Activated CD4-positive, alpha-beta T cell treated with anti-CD3 and anti-CD28 coated beads for 4 hours (primary cell): ENCODE measurements at places on chromosomes 11 and 22.

DNA sequence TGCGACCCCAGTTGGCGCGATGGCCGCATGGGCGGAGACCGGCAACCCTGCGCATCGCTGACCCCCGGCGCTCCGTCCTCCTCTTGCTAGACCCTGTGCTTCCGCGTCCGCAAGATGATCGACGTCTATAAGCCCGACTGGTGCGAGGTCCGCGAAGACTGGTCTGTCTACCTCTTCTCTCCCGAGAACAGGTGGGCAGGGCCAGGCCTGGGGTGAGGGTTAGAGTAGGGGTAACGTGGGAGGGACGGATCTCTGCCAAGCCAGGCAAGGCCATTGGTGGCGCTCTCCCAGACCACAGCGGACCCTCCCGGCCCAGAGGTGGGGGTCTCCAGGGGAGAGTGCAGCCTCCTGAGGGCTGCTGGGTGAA, 92.1 kb downstream of the CACNA1I start:
- no peak for DNase-seq

DNA sequence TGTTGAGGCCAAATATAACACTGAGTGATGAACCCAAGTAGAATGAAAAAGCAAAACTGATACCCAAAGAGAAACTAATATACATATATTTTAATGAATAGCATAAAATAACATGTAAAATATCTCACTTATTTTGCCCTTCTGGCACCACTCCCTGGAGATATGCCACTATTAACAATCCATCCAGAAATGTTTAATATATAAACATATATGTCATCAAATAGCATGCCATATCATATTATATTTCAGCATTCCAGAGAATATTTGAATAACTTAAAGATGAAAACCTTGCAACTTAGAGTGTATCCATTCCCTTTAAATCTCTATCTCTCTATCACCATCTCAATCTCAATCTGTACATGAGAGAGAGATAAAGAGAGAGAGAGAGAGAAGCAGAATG, 1073.3 kb upstream of the RAG2 start:
- DNase-seq: no peak

DNA sequence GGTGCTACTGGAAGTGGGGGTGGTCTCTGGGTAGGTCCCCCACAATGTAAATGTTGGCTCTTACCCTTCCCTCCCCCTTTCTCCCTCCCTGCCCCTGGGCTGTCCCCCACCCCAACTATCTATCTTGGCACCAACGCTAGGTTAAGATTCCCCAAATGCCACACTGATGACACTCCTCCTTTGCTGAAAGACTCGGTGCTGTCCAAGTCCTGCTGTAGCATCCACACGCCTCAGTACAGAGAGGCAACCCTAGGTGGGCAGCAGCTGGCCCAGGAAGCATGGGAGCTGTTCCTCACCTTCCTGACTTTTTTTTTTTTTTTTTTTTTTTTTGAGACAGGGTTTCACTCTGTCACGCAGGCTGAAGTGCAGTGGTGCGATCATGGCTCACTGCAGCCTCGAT, 3.4 kb upstream of the KCTD17 start:
- DNase-seq: no peak

DNA sequence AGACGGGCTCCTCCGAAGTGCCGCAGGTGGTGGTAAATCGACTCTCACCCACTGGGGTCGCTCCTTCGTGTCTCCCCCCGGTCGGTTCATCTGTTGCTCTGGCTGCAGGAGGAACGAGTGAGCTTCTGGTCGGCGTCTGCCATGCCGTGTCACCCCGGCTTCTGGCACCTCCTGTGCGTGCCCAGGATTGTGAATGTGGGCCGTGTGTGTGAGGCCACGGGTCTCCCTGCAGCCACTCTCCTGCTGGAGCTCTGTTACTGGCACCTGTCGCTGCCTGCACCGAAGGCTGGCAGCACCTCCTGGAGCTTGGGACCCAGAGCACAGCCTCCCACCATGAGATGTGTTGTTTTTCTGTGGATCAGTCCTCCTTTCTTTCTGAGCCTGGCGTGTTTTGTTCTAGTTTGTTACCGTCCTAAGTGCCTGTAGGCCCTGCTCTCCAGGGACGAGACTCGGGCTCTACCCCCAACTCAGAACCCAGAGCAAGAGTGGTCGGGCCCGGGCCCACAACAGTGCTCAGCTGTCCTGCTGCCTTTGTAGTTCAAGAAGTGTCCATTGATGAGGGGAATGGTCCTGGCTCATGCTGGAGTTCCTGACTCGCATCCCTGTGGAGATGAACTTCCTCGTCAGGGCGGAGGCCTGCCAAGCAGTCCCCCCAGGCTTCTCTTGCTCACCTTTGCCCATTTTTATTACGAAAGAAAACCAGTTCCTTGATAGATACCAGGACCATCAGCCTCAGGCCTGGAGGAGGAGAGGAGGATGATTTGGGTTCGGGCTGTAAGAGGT, 66.6 kb downstream of the MED15 start:
- no peak for DNase-seq

DNA sequence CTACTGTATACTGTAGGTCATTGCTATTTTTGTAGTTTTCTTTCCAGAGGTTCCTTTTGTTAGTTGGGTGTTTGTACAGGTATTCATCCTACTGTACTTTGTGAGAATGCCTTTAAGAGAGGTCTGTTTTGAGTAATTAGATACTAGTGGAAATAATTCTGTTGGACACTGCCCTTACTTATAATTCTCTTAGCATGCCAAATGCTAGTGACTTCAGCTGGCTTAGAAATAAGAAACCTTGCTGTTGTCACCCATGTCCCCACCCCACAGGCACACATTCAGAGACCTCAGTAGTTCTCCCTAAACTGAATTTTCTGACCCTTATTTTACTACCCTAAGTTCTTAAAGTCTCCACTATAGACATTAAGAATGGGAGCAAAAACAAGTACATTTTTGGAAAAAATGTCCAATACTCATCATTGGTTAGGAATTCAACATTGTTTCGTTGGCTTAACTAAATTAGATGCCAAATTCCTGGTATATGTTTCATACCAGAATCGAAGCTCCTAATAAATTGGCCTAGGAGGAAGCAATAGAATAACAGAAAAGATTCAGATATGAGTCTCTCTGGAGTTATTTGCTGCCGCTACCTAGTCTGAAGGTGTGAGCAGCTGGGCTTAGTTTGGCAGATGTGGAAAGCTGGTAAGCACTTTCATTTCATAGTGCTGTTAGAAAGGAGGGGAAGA, 28.4 kb downstream of the ZNF143 start:
- DNase-seq: no peak

- no peak for DNase-seq
These were observed 169.6 kb upstream of the SYN3 start for GRCh38 chr22:33227791-33228190.

DNA sequence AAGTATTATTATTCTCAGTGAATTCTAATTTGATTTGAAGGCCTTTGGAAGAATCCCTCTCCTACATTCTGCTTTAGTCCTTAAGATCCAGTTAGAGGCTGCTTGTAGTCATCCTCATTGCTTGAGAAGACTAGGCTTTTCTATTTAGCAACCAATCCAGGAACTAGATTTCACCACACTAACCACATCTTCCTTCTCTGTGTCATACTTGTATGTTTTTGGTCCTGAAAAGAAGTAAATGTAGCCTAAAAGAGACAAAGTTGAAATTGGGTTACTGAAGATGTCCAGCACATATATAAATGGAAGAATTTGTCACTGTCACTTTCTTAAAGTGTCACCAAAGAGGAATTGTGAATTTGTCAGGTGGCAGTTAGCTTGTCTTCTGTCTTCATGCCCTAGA, 46.6 kb upstream of the MMP7 start:
- DNase-seq: no peak

DNA sequence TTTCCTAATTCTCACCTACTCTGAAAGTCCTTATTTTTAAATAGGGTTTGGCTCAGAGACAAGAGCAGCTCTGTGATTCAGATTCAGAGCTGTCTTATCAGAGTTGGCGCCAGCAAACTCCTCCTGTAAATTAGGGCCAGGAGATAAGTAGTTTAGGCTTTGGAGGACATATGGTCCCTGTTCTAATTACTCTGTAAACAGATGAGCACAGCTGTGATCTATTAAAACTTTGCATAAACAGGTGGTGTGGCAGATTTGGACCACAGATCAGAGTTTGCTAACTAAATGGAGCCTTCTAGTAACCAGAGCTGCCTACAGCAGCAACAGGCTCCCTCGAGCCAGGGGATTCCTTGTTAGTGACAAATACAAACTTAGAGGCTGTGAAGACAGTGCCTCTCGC, 27.9 kb downstream of the YPEL1 start:
- DNase-seq: no peak

GRCh38 chr11:27367881-27368280, 4.9 kb upstream of the CCDC34 start:
- no peak for DNase-seq

GRCh38 chr22:24230911-24231656, 13.8 kb downstream of the GGT5 start:
- DNase-seq: peak; percentile 59

DNA sequence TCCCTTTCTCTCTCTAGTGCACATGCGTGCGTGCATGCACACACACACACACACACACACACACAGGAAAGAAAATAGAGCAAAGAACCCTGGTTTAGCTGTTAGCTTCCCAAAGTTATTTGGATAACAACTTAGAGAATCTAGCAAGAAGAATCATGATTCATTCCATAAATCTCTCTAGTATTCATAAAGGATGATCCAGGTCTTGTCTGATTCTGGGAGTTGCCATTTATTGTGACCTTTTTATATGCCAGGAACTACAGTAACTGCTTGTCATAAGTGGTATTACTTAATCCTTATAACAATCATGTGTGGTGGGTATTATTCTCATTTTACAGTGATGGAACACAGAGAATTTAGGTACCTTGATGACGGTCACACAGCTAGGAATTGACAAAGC, 141.5 kb upstream of the MTMR2 start:
- no peak for DNase-seq

DNA sequence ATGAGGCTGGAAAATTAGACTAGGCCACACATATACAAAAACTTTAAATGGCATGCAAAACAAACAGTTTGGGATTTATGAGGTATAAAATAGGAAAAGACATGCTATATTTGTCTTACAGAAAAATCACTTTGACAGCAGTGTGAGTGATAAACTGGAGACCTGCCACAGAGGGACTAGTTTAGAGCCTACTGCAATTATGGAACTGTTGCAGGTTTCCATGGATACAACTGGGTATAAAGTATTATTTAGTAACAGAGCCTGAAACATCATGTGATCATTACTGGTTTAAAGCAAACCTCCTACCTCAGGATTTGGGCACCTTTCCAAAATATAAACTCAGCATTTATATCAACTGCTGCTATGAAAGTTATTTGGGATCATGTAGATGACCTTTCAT, 1032.5 kb downstream of the DLG2 start:
- DNase-seq: no peak

DNA sequence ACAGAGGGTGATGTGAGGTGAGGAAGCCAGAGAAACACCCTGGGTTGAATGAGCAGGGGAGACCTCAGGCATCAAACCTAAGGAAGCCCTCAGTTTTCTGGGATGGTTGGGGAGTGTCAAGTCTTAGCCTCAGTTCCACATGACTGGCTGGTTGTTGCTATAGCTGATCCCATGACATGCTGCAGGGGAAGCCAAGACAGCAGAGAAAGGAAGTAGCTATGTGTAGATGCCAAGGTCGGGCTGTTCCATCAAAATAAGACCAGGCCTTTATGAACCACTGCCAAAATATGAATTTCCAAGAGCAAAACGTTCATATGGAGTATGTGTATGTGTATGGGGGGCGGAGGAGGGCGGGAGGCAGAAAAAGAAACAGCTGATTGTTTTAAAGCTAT, 11.6 kb downstream of the CD59 start:
- DNase-seq: no peak

GRCh38 chr22:38860283-38861169, 11.5 kb downstream of the CBX6 start:
- DNase-seq: no peak
